ENCODE measurements at places on chromosomes 3 and 15.

DNA sequence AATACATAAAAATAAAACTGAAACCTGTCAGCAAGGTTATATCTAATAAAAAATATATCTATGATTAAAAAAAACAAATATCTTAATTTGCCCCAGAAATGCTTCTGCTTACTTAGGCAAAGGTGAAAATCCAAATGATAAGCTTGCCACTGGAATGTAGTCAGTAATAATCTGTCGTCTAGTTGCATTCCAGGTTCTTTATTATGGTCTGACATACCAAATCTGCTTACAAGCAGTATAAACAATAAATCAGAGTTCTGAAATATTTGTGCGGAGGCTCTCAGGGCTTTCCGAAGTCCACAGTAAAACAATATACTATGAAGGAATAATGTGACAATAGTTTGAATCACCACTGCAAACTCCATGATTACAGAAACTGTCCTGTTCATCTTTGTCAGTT is 1133.5 kb downstream of the ROBO1 start:
- DNase-seq = no peak

DNA sequence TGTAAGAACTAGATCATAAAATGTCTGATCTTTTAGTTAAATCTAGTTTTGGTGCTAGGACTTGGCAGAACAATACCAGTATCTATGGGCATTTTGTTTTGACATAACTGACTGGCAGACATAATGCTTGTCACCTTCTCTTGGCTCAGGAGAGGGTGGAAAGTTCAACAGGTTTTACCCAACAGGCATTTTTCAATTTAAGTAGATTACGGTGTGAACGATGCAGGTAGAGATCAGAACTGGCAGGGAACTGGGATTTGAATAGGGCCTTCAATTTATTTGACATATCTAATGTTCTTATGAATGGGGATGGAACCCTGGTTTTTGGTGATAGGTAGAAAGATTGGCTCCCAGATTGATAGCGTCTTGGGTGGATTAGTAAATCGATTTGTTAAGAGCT is 351.0 kb downstream of the FEZF2 start:
- no peak for DNase-seq

GRCh38 chr3:30435861-30436331 is 170.5 kb upstream of the TGFBR2 start:
- no peak for DNase-seq

DNA sequence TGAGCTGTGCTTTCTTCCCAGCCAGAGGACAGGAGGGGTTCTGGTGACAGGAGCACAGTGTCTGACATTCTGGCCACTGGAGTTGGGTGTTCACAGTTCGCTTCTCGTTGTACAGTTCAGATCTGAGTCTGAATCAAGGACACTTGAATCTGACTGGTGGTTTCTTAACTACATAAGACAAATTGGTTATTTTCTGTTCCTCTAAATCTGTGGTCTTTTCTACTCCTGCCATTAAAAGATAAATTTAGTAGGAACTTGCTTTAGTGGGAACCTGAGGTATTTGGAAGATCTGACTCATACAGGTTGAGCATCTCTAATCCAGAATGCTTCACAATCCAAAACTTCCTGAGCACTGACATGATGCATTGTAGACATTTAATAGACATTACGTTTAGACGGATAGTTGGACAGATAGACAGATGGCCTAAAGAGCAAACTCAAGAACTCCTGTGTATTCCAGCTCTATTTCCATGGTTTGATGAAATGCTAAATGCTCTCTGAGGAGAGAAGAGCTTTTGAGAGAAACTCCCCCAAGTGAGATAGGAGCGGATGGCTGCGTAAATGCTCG is 71.0 kb downstream of the CCK start:
- no peak for DNase-seq

GRCh38 chr3:127174284-127174683 is 18.6 kb upstream of the PRR23E start:
- DNase-seq = no peak

DNA sequence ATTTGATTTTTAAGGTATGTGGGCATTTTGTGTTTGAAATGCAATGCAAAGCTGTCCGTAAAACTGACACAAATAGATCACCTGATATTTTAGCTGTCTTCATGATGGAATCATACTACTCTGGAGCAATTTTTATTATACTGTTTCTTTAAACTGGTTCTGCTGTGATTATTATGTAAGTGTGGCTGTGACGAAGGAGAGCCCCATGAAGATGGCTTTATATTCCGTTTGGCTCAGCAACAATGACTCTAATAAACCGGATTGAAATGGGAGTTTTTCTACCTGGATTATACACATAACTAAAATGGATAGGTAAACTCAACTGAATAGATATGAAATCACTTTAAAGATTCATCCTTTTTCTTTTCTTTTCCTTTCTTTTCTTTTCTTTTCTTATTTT is 9.4 kb downstream of the TLNRD1 start:
- no peak for DNase-seq
